ENCODE measurements at places on chromosomes 16 and 17. TPM values are rescaled to one million over a fixed set of nuclear protein-coding genes. Genes with fewer than 3 reads are reported as not detected.

DNA sequence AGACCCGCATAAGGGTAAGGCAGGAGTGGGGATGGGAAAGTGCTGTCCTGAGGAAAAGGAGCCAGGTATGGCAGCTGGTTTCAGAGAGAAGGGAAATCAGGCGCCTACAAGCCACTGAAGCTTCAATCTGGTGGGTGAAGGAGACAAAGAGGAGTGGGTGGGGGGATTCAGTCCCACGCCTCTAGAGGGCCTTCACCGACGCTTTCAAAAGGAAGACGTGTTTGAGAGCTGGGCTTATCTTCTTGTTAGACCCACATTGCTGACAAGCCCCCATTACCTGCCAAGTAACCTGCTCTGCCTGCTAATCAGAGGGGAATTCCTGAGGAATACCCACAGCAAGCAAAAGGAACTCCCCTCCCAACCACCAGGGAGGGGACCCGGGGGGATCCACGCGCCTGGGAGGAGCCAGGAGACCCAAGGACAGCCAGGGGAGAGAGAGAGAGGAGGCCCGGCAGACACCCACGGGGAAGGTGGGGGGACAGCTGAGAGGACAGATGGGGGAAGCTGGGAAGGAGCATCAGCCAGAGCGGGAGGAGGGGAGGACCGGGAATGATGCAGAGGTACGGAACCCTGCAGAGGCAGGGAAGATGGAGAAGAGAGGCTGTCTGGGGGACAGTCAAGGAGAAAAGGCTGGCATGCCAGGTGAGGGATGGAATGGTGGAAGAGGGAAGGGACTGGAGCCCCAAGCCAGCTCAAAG is 1.0 kb downstream of the MTMR4 start:
- peak overlapping the region; percentile 89 for H3K4me3 ChIP-seq
- peaks cover 29% of the 10 kb centered on the region for H3K36me3 ChIP-seq
- DNase-seq, result no peak
- peak overlapping the region; percentile 60 for H3K27ac ChIP-seq
- peaks cover 28% of the 10 kb centered on the region for H3K4me1 ChIP-seq
- no peaks in the 10 kb centered on the region for H3K27me3 ChIP-seq

The ZNF597 gene
- 1.3 TPM for total RNA-seq

DNA sequence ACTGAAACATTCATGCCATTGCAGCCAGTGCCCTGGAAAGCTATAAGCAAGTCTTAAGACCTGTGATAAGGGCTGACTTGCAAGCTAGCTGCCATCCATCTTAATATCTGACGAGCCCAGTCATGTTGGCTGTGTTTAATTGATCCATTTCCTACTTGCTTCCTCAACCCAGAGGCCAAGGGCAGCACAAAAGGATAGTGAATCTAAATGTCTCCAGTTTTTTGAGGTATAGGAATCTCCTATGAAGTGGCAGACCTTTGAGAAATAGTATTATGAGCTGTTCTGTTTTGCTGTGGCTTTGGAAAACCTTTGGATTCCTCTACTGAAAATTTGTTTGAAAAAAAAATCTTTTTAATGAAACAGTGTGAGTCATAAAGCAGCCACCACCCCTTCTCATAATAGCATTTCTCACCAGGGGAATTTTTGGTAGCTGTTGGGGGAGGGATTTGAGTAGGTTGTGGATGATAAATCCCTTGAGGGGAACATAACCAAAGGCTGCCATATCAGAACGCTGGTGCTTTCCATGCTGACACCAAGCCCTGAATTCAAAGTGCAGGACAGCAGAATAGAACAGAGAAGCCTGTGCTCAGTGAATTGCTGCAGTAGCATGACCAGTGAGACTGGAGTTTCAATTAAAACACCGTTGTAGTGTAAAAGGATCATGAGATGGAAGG is 12.9 kb downstream of the ZNRF1 start:
- H3K4me1 ChIP-seq, result peaks cover 27% of the 10 kb centered on the region
- H3K27ac ChIP-seq, result no peak overlapping the region
- no peaks in the 10 kb centered on the region for H3K36me3 ChIP-seq
- DNase-seq, result no peak

- no peak for DNase-seq
- no peak overlapping the region for H3K27ac ChIP-seq
- peaks cover 99% of the 10 kb centered on the region for H3K27me3 ChIP-seq
- H3K4me1 ChIP-seq, result peaks cover 24% of the 10 kb centered on the region
- peak overlapping the region; percentile 71 for H3K4me3 ChIP-seq
- H3K36me3 ChIP-seq, result no peaks in the 10 kb centered on the region
Observed at GRCh38 chr17:34582901-34583245, 3.5 kb downstream of the TMEM132E start.

The SGCA gene
- 0.39 TPM for total RNA-seq

GRCh38 chr16:1919327-1919998 is 1.2 kb upstream of the HS3ST6 start:
- H3K27ac ChIP-seq, result no peak overlapping the region
- peaks cover 42% of the 10 kb centered on the region for H3K4me1 ChIP-seq
- H3K36me3 ChIP-seq, result no peaks in the 10 kb centered on the region
- H3K27me3 ChIP-seq, result peaks cover 94% of the 10 kb centered on the region
- DNase-seq, result no peak

- H3K27me3 ChIP-seq, result no peaks in the 10 kb centered on the region
- H3K36me3 ChIP-seq, result peaks cover 44% of the 10 kb centered on the region
- no peak overlapping the region for H3K27ac ChIP-seq
- H3K4me1 ChIP-seq, result no peaks in the 10 kb centered on the region
- DNase-seq, result no peak
Observed at GRCh38 chr17:2978991-2979390, 84.4 kb downstream of the OR1D5 start.

The TBC1D3D gene
- total RNA-seq, result 0.44 TPM

- H3K4me3 ChIP-seq, result no peak overlapping the region
- no peaks in the 10 kb centered on the region for H3K4me1 ChIP-seq
- H3K36me3 ChIP-seq, result peaks cover 27% of the 10 kb centered on the region
- peak; percentile 84 for DNase-seq
Observed at GRCh38 chr16:89909777-89910716, 8.6 kb upstream of the MC1R start.

DNA sequence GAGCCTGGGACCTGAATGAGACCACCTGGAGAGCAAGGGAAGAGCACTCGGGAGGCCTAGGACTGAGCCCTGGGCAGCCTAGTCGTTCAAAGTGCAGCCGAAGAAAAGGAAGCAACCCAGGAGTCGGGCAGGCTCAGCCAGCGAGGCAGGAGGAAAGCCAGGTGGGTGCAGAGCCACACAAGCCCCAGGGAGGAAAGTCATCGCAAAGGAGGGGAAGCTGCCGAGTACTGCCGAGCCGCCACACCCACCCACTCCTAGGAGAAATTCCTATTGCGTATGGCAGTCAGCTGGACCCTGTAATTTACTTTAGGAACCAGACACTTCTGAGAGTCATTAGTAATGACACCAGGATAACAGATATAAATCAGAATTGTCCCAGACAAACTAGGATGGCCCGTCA is 187.6 kb downstream of the KATNIP start:
- DNase-seq, result no peak
- H3K27me3 ChIP-seq, result no peaks in the 10 kb centered on the region
- no peak overlapping the region for H3K27ac ChIP-seq
- peaks cover 6% of the 10 kb centered on the region for H3K36me3 ChIP-seq
- no peaks in the 10 kb centered on the region for H3K4me1 ChIP-seq
